ENCODE measurements at places on chromosomes 5 and 9. TPM values are rescaled to one million over a fixed set of nuclear protein-coding genes. Genes with fewer than 3 reads are reported as not detected.

- no peak overlapping the region for H3K4me3 ChIP-seq
- H3K36me3 ChIP-seq: peaks cover 3% of the 10 kb centered on the region
- H3K27me3 ChIP-seq: no peaks in the 10 kb centered on the region
Observed at GRCh38 chr5:154369682-154370081, 76.1 kb upstream of the SAP30L start.

DNA sequence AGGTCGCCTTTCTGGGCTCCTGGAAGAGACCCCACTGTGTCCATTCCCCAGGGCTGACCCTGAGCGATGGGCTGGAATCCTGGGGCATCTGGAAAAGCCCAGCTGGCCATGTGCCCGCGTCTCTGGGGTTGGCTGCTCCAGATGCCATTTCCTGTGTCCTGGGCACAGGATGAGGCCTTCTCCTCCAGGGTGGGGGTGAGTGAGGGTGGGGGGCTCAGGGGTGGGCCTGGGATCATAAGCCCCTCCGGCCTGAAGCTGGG lies 30.7 kb downstream of the PAEP start:
- H3K4me3 ChIP-seq: no peak overlapping the region
- H3K4me1 ChIP-seq: no peaks in the 10 kb centered on the region
- peaks cover 2% of the 10 kb centered on the region for H3K27me3 ChIP-seq

GRCh38 chr9:127783111-127784008 lies 2.5 kb upstream of the CDK9 start:
- no peaks in the 10 kb centered on the region for H3K27me3 ChIP-seq
- DNase-seq: peak; percentile 91
- peak overlapping the region; percentile 50 for H3K4me3 ChIP-seq
- H3K4me1 ChIP-seq: peaks cover 86% of the 10 kb centered on the region

DNA sequence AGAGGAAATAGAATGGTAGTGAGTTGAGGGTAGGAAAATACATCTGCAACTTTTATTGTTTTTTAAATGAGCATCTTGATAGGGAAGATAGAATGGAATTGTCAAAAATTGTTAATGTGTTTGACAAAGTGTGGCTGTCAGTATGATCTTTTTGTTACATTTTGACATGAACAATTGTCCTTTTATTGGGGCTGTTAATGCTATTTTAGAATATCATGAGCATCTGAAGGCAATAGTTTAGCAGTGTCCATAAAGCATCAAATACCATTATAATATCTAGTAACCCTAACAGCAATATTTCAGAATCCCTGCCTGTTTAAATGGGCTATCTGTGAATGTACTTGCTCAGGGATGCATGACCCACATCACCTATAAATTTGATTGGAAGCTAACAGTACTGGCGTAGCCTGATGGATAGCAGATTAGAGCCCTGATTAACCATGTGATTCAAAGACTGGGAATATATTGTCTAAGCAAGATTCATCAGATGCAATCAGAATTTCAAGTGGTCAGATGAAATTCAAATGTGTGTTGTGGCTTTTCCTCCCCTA lies 37.8 kb downstream of the TLE4 start:
- H3K27me3 ChIP-seq: no peaks in the 10 kb centered on the region
- no peak overlapping the region for H3K4me3 ChIP-seq
- H3K4me1 ChIP-seq: no peaks in the 10 kb centered on the region
- no peak for DNase-seq
- H3K27ac ChIP-seq: no peak overlapping the region

DNA sequence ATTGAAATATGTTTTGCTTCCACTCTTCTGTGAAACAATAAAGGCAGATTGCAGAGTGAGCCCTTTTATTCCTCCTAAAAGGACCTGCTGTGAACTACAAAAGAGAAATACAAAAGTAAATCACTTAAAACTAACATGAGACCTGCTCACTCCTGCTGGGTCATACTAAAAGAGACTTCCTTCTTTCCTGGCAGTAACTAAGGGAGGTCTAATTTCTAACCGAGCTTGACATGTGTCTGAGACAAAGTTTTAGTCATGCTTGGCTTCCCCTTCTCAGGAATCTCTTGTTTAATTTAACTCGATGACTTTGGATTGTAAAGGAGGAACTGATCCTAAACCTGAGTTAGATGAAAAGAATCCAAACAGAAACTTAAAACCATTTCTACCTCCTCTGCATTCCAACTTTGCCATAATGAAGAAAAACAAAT lies 86.4 kb upstream of the CDH6 start:
- DNase-seq: no peak
- no peaks in the 10 kb centered on the region for H3K4me1 ChIP-seq
- no peak overlapping the region for H3K4me3 ChIP-seq
- H3K36me3 ChIP-seq: no peaks in the 10 kb centered on the region

DNA sequence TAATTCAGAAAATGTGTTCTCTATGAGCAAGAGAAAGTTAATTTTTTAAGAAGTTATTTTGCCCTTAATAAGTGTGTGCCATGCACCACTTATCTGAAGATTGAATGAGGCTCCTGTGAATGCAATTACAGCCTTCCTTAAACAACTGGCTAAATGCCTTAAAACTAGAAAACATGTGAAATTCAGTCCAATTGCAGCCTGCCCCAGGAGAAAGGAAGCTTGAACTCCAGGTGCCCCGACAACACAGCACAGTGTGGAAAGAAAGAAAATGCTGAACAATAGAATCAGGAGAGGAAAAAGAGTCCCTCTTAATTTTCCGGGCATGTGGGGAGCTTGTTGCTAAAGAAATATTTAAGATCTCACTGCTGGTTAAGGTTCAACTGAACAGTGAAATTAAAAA lies 8.8 kb downstream of the LHFPL2 start:
- H3K27ac ChIP-seq: no peak overlapping the region
- no peaks in the 10 kb centered on the region for H3K36me3 ChIP-seq
- no peak overlapping the region for H3K4me3 ChIP-seq

- H3K36me3 ChIP-seq: peaks cover 7% of the 10 kb centered on the region
- DNase-seq: no peak
- peak overlapping the region; percentile 79 for H3K4me3 ChIP-seq
- peaks cover 39% of the 10 kb centered on the region for H3K4me1 ChIP-seq
Observed at GRCh38 chr5:138466900-138467710, 1.8 kb downstream of the EGR1 start.

DNA sequence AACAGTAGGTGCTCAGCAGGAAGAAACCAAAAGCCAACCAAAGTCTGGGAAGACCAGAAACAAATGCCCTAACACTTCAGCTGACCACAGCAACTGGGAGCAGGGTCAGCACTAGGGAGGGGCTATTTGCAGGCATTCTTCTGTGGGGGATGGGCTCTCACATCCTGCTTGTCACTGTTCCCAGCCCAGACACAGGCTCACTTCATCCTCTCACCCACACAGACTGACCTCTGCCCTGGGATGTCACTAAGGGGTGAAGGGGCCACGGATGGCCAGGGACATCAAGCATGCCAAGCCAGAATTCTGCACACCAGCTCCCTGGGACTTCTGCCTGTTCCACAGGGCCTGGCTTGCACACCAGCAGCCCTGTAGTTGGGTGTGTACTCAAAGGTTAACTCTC lies 28.7 kb downstream of the GFRA3 start:
- no peak overlapping the region for H3K4me3 ChIP-seq

GRCh38 chr9:92135576-92135975 lies 20.4 kb upstream of the SPTLC1 start:
- H3K4me3 ChIP-seq: no peak overlapping the region
- no peak for DNase-seq
- H3K27me3 ChIP-seq: peaks cover 4% of the 10 kb centered on the region
- H3K36me3 ChIP-seq: no peaks in the 10 kb centered on the region

GRCh38 chr9:116420993-116421538 lies 266.0 kb upstream of the TRIM32 start:
- H3K4me1 ChIP-seq: no peaks in the 10 kb centered on the region
- H3K27ac ChIP-seq: no peak overlapping the region
- no peak overlapping the region for H3K4me3 ChIP-seq
- no peaks in the 10 kb centered on the region for H3K27me3 ChIP-seq
- no peak for DNase-seq
- H3K36me3 ChIP-seq: peaks cover 11% of the 10 kb centered on the region

DNA sequence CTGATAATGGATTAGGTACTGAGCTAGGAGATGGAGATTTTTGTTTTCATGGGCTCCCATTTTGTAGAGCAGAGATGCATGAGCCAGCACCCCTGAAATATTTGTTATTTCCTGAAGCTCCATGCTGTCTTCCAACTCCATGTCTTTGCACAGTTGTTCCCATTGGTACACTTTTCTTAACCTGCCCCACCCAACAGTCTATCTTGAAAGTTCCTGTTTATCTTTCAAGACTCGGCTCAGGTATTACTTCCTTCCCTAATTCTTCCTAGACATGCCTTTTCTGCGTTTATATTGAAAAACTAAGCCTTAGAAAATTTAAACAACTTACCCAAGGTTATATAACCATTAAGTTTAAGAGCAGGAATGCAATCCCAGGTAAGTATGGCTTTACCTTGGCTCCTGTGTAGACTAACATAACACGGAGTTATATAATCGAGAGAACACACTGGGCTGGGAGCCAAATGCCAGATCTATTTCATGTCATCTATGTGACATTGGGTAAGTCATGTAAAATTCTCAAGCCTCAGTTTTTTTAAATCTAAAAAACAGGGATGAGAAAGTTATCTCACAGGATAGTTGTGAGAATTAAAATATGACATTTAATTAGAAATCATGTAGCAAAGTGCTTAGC lies 67.4 kb downstream of the LIX1 start:
- H3K36me3 ChIP-seq: no peaks in the 10 kb centered on the region
- H3K27ac ChIP-seq: no peak overlapping the region
- H3K27me3 ChIP-seq: no peaks in the 10 kb centered on the region
- no peak overlapping the region for H3K4me3 ChIP-seq

DNA sequence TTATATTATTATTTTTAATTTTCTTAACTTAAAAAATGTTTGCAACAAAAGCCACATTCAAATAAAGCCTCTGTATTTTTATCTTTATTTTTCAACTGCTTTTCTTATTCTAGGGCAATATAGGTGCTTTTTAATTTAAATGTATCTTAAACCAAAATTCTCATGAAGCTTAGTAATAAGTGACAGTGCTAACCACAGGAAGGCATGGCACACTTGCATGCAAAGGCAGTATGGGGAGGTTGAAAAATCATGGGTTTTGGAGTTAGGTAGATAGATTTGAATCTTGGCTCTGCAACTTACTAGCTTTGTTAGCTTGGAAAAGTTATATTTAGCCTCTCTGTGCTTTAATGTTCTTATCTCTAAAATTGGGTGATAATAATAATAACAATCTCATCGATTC lies 458.0 kb downstream of the DMAC1 start:
- H3K4me1 ChIP-seq: no peaks in the 10 kb centered on the region
- no peaks in the 10 kb centered on the region for H3K36me3 ChIP-seq
- H3K27me3 ChIP-seq: no peaks in the 10 kb centered on the region
- H3K4me3 ChIP-seq: no peak overlapping the region
- H3K27ac ChIP-seq: no peak overlapping the region

- peaks cover 4% of the 10 kb centered on the region for H3K4me1 ChIP-seq
- H3K4me3 ChIP-seq: no peak overlapping the region
- H3K27ac ChIP-seq: no peak overlapping the region
- H3K36me3 ChIP-seq: no peaks in the 10 kb centered on the region
- no peak for DNase-seq
Observed at GRCh38 chr5:75663579-75664284, 52.5 kb downstream of the ANKDD1B start.

DNA sequence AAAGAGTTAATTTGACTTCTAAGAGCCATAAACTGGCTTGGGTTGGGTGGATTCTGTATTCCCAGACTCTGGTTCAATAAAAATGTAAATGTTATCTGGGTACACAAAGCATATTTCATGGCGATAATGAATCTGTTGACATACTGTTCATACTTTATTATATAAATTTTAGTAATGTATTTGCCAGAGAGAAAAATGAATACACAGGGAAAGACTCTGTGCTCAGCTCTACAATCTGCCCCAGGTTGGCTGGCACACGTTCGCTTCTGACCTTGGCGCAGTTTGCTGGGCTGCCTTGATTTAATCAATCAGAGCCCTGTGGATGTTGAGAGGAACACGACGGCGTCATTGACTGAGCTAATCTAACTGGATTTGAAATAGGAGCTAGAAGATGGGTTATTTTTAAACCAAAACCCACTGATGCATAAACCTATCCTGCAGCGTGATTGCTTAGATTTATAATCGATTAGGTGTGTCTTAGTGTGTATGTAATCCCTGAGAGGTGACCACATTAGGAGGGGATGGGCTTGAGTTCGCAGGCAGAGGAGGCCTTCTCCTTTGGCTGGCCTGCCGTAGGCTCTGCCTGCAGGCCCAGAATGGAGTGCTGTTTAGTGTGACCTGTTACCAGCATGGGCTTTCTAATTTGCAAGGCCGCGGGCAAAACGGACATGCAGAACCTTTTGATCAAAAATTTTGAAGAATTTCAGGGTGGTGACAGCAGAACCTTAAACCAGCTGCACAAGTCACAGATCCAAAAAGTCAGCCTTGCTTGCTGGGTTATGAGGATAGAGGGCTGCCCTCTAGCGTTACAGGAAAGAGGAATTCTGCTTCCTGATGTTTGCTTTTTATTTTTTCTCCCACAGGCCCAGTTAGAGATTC lies 3.9 kb upstream of the ADCY2 start:
- peaks cover 4% of the 10 kb centered on the region for H3K27me3 ChIP-seq
- no peak overlapping the region for H3K4me3 ChIP-seq
- H3K27ac ChIP-seq: no peak overlapping the region
- no peaks in the 10 kb centered on the region for H3K36me3 ChIP-seq

DNA sequence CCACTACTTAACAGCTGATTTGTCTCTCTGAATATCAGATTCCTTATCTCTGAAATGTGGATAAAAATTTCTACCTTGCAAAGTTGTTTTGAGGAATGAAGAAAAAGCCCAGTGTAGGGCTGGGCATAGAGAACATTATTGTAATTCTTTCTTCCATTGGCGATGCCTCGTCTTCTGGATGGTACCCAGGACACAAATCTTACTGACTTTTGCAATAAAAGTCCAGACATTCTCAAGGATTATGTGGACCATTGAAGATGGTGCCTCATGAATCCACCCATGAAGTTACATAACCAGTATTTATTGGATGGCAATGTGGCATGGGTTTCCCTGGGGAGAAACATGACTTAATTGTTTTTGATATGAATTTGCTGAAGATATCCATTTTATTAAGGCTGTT lies 33.1 kb downstream of the NNT start:
- H3K4me3 ChIP-seq: no peak overlapping the region
- no peaks in the 10 kb centered on the region for H3K27me3 ChIP-seq

DNA sequence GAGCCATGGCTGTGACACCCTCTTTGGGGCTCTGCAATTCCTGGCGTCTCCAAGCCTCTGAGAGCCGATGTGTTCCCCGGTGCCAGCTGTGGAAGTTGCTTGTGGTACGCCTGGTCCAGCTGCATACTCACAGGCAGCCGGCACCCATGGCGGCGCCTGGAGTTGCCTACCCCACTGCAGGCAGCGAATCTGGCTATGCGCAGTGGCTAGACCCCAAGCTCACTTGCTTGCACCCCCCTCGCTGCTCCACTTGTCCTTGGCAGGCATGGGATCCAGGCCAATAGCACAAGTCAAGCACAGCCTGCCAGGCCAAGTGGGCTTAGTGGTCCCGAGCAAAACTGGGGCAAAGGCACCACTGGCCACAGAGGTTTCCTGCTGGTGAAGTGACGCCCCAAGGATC lies 24.7 kb upstream of the GABRA6 start:
- H3K27me3 ChIP-seq: no peaks in the 10 kb centered on the region
- H3K4me3 ChIP-seq: no peak overlapping the region
- H3K27ac ChIP-seq: no peak overlapping the region
- DNase-seq: no peak
- H3K4me1 ChIP-seq: no peaks in the 10 kb centered on the region
- H3K36me3 ChIP-seq: no peaks in the 10 kb centered on the region

The C9orf152 gene
- not detected for total RNA-seq

The BSPRY gene
- total RNA-seq: 0.57 TPM

The NUTM2G gene
- total RNA-seq: not detected

The LEAP2 gene
- 1.3 TPM for total RNA-seq

The MCTP1 gene
- total RNA-seq: 2.9 TPM

The EPB41L4A gene
- not detected for total RNA-seq

The COL23A1 gene
- total RNA-seq: not detected

The LMBRD2 gene
- total RNA-seq: 11.0 TPM

The ESM1 gene
- 0.42 TPM for total RNA-seq

The CD72 gene
- total RNA-seq: 7.9 TPM
